Hepatocyte (in vitro differentiated cells): ENCODE measurements at places on chromosomes 2 and 18. TPM values are rescaled to one million over a fixed set of nuclear protein-coding genes. Genes with fewer than 3 reads are reported as not detected.

DNA sequence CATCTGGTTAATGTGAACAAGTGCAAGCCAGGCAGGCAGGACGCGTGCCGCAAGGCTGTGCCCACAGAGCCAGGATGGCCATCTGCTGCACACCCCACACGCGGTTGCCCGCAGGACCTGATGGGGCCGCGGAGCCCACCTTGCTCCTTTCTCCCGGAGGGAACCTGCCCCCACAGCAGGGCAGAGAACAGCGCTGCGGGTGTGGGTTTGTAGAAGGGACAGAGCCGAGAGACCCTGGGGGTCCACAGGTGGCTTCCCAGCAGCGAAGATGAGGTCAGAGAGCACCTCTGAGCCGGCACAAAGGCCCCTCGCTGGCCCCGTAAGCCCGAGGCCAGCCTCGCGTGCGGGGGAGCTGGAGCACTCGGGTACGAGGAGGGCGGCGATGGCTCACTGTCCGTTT lies 460.8 kb upstream of the SALL3 start:
- H3K27ac ChIP-seq = no peak overlapping the region
- H3K4me3 ChIP-seq = no peak overlapping the region
- H3K36me3 ChIP-seq = no peaks in the 10 kb centered on the region
- H3K4me1 ChIP-seq = no peaks in the 10 kb centered on the region
- no peak for DNase-seq

- H3K4me3 ChIP-seq = no peak overlapping the region
- no peak for DNase-seq
- H3K27ac ChIP-seq = no peak overlapping the region
- no peaks in the 10 kb centered on the region for H3K27me3 ChIP-seq
These were observed 13.9 kb downstream of the LRP2 start for GRCh38 chr2:169348321-169349024.

Gene TWIST2
- polyA plus RNA-seq = 11.3 and 13.5 TPM in 2 replicates

Gene RTTN
- polyA plus RNA-seq = 2.5 and 3.0 TPM in 2 replicates

Gene SIX3
- polyA plus RNA-seq = not detected in 2 replicates

Gene ARID5A
- polyA plus RNA-seq = 11.9 and 13.3 TPM in 2 replicates

Gene CHRND
- polyA plus RNA-seq = not detected in 2 replicates

Gene SERPINB3
- not detected in 2 replicates for polyA plus RNA-seq
